ENCODE measurements at places on chromosomes 6 and 20.

- DNase-seq = no peak
These were observed 16.5 kb downstream of the MDFI start for GRCh38 chr6:41654698-41655151.

- no peak for DNase-seq
These were observed 435.7 kb upstream of the FKBP1C start for GRCh38 chr6:62775427-62776022.

GRCh38 chr6:63565727-63566596 lies 6.3 kb upstream of the LOC128125822 start:
- DNase-seq = no peak

DNA sequence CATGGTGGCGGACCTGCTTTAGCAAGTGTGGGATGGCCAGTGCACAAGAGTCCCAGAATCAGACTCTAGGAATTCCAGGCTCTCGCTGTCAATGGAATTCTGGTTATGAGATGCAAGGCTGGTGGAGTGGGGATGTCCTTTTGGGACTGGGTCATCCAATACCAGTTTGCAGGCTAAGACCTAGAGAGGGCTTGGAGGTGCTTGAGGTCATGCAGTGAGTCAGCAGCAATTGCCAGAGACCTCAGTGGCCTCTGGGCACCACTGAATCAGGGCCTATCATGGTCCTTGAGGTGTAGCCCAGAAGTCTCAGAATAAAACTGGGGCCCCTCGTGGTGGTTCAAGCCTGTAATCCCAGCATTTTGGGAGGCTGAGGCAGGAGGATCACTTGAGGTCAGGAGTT lies 1.4 kb upstream of the SCRT2 start:
- no peak for DNase-seq

GRCh38 chr6:102717252-102717651 lies 1323.7 kb downstream of the GRIK2 start:
- DNase-seq = no peak
